CD8-positive, alpha-beta T cell (primary cell): ENCODE measurements at places on chromosomes 1 and 21.
A peak's percentile ranks its signal among the peaks of the same experiment; 100 is the strongest.

- no peak for DNase-seq
These were observed 68.8 kb upstream of the RBM34 start for GRCh38 chr1:235229868-235230267.

DNA sequence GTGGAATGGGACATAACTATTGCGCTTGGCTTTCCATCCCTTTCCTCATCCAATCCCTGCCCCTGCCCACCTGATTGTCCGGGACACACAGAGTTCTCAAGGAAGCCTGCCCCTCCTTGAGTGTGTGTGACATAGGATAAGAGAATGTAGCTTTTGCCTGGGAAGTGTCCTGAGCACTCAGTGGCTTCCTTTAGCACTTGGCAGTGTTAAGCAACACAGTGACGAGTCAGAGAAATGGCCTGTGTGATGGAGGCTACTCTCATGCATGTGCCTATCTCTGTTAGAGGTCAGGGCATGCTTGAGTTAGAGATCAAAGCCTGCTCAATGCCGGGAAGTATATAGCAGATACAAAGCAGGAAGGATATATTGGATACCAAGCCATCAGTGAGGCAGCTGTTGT lies 289.5 kb downstream of the SIPA1L2 start:
- no peak for DNase-seq

DNA sequence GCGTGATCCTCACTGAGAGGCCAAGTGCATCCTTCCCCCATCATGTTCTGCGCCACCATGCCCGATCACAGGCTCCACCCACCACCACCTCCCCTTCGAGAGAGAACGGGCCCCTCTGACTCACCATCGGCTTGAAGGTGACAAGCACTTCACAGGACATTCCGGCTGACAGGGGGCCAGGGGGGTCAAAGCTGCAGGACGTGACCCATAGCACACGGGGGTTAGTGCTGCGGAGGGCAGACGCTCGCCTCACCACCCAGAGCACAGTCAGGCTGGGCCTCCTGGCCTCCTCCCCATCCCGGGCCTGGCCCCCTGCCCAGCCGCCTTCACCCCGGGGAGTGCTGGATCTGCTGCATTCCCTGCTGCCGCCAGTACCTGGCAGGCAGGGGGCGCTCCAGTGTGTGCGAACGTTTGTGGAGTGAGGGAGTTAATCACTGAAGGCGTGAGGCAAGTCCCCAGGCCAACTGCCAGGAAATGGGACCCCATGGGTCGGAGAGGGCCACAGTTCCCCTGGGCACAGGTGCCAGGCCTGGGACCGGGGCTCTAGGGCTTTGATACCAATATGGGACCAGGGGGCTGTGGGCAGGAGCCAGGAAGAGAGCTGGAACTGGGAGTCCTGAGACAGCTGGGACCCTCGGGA lies 40.9 kb upstream of the TMEM52 start:
- DNase-seq = peak; percentile 22

DNA sequence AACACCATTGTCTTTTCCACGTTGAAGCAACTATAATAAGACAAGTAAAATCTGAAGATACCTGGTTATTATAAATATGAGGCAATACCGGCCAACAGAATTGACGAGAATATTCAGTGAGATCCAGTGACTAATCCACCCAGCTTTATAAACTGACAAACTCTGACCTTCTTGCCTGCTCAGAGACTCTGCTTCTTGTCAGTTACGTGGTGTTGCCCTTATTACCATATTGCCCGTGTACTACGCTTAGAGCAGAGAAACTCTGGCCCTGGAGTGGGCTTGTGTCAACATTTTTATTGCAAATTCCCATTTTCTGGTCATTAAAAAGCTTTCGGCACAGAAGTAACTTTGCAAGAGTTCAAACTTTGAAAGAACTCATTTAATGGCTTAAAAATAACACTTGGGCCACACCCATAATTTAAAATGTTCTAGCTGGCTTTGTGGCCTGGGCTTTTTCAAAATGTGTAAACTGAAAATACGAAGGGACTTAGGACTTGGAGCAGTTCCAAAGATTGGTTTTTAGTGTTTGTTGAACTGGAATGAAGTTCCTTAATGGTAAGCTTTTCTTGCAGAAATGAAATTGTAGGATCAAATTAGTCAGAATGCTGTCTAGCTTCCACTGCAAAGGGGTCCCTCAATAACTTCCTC lies 266.2 kb downstream of the LMO4 start:
- DNase-seq = no peak

DNA sequence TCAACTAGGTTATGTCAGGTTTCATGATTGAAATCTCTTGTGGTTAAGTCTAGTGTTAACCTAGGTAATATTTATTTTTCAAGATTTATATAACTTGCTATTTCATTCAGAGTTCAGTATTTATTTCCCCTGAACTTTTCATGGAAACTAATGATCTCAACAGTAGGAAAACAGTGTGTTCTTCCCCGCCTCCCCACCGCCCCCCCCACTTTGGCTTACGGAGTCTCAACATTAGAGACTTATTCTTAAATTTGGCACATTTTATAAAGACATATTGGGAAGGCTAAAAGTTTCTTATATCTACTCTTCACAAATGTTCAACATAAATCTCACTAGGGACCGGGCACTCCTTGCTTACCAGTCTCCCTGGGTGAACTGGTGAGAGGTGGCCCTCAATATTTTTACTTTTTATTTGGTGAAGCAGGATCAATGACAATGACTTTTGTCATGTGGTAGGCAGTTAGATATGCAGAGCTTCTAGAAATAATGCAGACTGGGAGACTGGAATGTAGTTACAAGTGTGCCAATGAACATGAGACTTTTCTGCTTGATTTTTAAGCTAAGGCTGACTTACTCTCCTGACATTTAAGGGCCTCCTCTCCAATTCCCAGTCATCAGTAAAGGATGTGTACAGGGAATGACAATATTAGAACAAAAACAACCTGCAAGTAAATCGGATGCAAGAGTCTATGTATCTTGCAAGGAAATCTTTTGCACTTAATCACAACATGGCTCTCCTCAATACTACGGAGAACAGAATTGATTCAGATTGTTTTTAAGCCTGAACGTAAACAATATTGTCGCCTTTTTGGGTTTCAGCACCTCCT lies 1.7 kb upstream of the MAN1A2 start:
- no peak for DNase-seq

DNA sequence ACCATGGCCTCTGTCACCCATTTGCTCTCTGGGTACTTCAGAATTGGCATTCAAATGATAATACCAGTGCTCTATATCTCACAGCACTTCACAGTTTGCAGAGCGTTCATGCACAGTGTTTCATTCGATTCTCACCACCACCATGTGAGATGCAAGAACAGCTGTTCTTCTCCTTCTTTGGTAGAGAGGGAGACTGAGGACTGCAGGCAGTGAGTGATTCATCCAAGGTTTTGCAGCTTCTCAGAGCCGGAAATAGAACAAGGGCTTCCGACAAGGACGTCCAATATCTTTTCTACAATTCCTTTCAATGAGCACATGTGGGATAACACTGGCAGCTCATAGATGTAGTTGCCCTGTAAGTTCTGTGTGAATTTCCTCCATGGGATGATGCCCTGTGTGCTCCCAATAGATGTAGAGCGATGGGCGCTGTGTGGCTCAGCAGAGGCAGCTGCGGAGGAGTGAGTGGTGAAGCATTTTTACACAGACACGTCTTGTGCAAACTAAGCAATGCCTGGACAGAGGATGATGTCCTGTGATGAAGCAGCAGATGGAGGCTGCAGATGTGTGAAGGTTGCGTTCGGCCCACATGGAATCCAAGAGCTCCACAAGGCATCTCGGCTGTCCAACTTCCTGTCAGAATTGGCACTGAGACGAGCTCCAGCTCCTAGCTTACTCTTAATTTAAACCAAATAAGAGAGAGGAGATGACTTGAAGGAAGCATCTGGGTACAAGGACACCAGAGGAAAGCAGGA lies 24.9 kb downstream of the MT1HL1 start:
- no peak for DNase-seq

GRCh38 chr1:180231936-180232335 lies 1.9 kb downstream of the LHX4 start:
- DNase-seq = no peak

DNA sequence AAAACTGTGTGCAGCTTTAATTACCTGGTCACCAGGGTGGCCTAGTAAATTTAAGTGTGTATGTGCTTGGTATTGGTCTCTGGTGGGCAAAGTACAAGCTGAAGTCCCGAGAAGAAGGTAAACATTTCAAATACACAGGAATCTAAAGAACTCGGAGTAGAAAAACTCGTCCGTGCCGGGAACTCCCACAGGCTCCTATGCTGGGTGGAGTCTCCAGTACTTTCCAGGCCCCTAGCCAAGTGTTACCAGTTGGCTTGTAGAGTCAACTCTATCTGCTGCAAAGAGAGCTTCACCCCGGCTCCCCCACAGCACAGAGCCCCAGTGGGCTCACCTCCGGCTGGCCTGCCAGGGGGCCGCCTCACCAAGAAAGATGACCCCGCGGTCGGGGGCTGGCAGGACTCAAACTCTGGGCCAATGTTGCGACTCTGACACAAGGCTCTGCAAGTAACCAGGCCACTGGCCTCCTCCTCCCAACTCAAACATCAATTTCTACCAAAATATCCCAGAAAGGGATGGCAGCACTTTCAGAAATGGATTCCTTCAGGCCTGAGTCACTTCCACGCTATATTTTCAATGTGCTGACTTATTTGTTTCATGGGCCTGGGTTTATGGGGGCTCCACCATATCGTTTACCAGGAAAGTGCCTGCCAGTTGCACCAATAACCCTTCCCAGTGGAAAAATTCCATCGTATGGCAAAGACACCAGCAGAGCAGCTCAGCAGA lies 73.9 kb downstream of the SLC66A1 start:
- no peak for DNase-seq

- DNase-seq = no peak
These were observed 10.1 kb downstream of the MFSD2A start for GRCh38 chr1:39965044-39965443.

DNA sequence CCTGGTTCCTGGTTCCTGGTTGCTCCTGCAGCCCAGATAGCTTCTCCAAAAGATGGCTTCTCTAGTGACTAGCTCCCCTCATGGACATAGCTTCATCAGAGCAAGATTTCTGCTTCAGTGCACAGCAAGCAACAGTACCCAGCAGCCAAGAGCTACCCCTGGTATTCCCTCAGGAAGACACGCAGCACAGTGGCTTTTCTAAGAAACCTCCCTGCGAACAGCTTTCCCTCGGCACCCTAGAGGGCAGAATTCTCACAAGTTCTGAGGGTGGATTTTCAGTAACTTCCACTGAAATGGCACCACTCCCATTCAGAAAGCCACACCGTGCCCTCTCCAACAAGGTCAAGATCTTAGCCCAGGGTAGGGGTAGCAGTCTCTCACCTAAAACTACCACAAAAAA lies 128.2 kb downstream of the EIF4G3 start:
- no peak for DNase-seq

GRCh38 chr1:111956155-111956771 lies 33.2 kb downstream of the KCND3 start:
- no peak for DNase-seq

DNA sequence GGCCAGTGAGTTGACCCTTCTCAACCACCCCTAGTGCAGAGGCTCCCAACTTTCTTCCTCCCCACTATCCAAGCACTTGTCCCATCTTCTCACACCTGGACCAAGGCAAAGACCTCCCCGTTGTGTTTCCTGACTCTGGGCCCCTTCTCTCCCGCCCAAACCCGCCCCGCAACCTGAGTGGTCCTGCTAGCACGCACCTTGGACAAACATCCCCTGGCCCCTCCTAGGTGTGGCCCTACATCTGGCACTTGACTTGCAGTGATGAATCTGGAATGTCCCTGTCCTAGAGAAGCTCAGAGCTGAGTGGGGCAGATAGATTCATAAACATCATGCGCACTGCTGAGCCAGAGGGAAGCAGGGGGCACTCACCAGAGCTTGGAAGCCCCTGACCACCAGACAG lies 2.3 kb downstream of the SLC5A9 start:
- no peak for DNase-seq

DNA sequence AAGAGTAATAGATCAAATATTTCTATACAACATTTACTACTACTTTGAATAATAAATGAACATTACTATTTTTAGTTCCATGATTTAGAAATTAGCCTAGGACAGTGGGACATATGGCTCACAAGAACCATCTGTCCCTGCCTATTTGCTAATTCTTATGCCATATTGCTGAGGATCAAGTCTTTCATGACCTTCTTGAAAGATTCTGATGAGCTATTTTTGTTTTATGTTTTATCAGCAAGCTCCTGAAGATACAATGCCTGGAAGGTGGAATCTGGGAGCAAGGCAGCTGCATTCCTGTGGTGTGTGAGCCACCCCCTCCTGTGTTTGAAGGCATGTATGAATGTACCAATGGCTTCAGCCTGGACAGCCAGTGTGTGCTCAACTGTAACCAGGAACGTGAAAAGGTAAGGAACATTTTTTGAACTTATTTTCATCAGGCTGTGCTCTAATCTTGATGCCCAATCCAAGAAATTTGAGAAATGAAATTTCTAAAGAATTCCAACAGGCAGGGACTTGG lies 326.7 kb downstream of the PAPPA2 start:
- DNase-seq = no peak

- DNase-seq = no peak
These were observed 870.7 kb downstream of the BRINP3 start for GRCh38 chr1:189606795-189607476.

DNA sequence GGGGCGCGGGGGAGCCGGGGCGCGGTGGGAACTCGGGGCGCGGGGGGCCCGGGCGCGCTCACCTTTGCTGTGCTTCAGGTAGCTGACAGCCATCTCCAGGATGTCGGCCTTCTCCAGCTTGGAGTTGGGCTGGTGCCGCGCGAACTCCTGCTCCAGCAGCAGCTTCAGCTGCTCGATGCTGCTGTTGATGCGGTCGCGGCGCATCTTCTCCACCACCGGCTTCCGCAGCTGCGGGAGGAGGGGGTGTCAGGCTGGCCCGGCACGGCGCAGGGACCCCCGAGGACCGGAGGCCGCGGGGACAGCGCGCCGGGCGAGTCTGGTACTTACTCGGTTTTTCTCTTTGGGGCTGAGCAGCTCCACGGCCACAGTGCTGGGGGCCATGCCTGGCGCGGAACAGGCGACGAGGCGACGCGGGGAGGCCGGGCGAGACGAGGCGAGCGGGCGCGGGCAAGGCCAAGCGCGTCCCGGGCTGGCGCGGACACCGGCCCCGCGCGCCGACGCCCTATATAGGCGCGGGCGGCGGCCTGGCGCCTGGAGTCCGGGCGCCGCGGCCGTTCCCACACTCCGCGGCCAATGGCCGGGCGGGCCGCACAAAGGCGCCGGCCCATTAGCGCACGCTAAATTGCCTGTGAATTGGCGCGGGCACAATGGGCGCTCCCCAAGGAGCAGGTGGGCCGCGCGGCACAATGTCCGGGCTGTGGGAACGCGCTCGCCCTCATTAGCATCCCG lies at the start of gene HES5:
Gene HES5, minus strand, starts transcription at position 480 of the 729 bp plus-strand sequence. Its CDS starts 99 bp downstream, at position 381.
- DNase-seq = no peak

DNA sequence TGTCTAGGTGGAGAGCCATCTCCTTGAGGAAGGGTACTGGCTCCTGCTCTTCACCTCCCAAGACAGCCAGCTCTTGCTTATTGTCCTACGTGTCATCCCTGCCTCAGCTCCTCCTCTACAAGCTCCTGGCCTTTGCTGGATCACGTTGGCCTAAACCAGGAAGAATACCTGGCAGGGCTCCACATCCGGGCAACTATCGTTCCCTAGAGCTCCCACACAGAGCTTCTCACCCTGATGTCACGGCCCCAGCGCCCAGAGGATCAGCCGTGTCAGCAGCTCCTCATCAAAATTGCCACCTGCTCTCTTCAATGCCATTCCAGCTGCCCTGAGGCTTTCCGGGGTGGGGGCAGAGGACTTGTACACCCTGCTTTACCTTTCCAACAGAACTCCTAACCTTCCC lies 1.9 kb upstream of the TPM3 start:
- DNase-seq = no peak
